ENCODE measurements at places on chromosomes 16 and 17.

- DNase-seq = no peak
These were observed 364.4 kb downstream of the XYLT1 start for GRCh38 chr16:17106243-17106791.

GRCh38 chr16:28499854-28500253 is 5.4 kb downstream of the APOBR start:
- DNase-seq = no peak

DNA sequence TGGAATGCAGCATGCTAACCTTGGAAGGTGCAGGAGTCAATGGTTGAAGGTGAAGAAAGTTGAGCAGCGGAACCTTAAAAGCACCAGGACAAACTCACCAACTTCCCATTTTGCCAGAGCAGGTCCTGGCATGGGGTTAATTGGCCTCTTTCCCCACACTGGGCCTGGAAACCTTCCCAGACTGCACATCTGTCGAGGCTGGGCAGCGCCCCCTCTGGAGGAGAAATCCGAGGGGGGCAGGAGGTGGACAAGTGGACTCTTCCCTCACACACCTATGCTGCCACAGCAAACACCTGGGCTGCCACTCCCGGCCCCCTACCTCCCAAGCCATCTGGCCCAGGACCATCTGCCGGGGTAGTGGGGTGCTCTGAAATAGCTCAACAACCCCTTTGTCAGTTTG is 232.4 kb downstream of the CBLN1 start:
- DNase-seq = no peak

GRCh38 chr16:49629851-49630250 is 226.1 kb downstream of the ZNF423 start:
- DNase-seq = no peak

DNA sequence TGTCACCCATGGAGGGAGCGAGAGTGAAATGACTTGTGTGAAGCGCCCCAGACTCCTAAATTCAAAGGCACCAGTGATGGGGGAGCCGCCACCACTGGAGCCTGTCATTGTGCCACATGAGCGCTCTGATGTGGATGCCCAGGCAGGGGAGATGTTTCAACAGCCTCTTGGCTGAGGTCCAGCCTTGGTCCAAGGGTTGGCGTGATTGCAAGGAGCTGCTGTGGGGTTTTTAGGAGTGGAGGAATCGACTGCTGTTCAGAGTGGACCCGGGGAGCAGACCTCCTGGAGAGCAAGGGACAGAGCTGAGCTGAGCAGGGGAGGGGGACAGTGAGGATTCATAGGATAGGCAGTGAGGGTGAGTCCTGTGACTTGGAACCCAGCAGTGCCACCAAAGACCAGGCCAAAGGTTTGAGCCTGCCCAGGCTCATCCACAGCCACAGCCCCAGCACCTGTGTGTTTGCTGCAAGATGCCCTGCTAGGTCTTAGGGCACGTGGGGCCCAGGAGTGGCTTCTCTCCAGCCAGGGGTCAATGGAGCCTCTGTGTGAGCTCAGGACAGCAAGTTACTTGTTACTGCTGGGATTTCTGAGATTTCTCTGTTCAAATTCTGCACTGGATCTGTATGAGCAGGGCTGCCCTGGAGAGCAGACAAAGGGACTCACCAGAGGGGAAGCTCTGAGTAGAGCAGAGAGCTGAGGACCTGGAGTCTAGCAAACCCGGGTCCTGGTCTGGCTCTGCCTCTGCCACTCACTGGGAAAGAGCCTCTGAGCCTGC is 20.3 kb downstream of the RHBDL3 start:
- DNase-seq = no peak

DNA sequence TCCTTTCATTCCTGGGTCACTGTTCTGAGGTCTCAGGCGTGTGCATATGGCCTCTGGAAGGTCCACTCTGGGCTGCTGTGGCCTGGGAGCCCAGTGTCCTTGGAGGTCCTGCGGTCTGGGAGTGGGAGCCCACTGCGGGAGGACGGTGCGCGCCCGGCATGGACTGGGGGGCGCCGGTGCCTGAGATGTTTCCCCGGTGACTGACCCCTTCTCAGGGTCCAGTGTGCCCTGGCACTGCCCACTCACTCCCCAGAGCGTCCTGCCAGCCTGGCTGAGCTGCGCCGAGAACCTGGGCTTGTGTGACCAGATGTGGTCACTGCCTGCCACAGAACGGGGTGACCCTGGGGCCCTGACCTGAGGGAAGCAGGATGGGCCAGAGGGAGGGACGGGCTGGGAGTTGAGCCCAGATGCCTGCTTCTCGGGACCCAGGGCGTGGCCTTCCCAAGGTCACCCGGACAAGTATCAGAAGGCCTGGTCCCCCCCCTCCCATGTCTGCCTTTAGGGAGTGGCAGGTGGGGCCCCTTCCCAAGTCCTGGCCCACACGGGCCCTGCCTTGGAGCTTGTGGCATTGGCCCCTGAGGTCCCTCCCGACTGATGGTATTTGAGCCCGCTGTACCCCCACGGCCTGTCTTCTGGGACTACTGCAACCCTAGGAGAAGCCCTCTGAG is 1.1 kb upstream of the RHBDL1 start:
- no peak for DNase-seq

DNA sequence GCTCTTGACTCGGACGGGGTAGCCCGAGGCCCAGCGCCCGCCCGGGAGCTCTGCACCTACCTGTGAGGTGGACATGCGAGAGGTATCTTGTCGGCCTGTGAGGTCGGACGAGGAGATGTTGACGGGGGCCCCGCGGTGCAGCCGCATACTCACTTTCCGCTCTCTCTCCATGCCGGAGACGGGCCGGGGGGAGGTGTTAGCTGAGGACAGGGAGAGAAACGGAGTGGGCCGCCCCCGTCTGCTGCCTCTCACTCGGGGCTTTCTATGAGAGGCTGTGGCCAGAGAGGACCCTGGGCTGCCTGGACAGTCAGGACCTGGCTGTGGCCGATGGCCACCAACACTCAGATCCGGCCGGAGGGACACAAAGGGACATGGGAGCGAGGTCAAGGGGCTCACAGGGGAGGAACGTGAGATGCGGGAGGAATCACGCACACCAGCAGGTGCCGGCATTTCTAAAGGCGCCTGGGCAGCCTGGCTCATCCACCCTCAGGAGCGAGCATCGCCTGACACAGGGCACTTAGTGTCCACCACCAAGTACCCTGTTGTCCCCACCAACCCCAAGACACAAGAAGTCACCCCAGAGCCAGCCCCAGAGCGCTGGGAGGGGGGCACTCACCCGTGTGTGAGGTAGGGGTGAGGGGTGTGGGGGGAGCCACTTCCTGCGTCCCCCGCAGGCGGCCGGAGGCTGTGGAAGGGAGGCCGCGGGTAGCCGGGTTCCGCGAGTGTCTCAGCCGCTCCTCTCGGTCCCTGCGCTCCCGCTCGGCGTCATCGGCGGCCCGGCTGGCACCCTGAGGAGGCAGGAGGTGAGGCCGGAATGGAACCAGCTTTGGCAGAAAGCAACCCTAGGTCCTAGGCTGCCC is 20.2 kb downstream of the SLC16A3 start:
- DNase-seq = no peak

- no peak for DNase-seq
These were observed 2.7 kb downstream of the ZFPM1 start for GRCh38 chr16:88455610-88456355.

All from mesothelial cell of epicardium (in vitro differentiated cells).